ENCODE measurements at places on chromosomes 13 and 19. TPM values are rescaled to one million over a fixed set of nuclear protein-coding genes. Genes with fewer than 3 reads are reported as not detected.

GRCh38 chr19:38514812-38515633 is 81.5 kb downstream of the RYR1 start:
- DNase-seq = peak; percentile 79

DNA sequence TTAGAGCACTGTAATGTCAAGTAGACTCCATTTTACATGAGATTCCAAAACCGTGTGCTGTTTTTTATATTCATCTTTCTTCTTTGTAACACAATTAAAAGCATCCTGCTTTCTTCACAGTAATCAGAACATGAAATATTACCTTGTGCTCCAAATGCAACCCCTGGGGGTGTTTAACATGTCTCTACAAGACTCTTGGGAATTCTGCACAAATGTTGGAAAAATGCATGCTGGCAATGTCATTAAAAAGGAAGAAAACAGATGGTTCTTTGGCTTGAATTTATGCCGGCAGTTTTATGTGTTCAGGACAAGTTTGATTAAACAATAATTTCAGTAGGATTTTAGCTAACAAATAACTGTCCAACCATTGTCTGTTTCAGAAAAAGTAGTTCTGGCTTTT is 159.1 kb downstream of the LIG4 start:
- DNase-seq = no peak

Gene KANK3
- total RNA-seq = 1.4 TPM

Gene ZNF221
- total RNA-seq = 4.5 TPM

Gene DIRAS1
- 0.77 TPM for total RNA-seq
